GM20000 (cell line): ENCODE measurements at places on chromosomes 5 and 9.

DNA sequence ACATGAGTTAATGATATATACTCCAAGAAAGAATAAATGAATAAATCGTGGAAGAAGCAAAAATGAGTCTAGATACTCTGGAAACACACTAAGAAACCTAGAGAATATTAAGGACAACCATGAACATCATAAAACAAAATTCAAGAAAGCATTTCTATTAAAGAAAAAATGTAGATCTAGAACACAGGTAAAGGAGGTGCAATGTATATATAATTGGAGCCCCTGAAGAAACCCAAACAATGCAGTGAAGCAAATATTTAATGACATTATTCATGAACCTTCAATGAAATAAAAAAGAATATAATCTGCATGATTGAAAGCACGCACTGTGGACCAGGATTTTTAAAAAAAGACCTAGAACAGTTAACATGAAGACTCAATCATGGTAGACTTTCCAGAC, 150.1 kb downstream of the ATPSCKMT start:
- no peak for DNase-seq

DNA sequence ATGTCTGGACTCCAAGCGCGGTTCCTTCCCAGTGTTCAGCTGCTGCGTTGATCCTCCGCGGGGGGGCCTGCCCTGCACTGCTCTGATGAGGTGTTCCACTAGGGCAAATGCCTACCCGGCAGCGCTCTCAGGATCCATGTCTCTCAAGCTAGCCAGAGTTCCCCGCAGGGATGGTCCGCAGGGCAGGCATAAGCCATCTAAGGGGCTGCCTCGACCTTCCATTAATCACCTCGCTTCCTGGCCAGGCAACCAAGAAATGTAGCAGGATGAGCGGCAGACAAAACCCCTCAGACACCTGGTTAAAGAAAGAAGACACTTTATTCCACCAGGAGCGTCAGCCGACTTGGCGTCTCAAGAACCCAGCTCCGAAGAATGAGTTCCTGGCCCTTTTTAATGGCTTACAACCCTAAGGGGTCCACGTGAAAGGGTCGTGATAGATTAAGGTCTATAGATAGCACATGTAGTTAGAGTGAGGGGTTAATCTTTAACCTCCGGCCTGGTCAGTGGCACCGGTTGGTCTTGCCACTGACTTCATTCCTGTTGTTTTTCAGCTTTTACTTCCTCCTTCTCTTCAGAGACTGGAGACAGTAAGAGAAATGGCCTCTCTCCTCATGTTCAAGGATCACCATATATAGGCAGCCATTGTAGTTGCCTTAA, 47.2 kb upstream of the COX7C start:
- no peak for DNase-seq

DNA sequence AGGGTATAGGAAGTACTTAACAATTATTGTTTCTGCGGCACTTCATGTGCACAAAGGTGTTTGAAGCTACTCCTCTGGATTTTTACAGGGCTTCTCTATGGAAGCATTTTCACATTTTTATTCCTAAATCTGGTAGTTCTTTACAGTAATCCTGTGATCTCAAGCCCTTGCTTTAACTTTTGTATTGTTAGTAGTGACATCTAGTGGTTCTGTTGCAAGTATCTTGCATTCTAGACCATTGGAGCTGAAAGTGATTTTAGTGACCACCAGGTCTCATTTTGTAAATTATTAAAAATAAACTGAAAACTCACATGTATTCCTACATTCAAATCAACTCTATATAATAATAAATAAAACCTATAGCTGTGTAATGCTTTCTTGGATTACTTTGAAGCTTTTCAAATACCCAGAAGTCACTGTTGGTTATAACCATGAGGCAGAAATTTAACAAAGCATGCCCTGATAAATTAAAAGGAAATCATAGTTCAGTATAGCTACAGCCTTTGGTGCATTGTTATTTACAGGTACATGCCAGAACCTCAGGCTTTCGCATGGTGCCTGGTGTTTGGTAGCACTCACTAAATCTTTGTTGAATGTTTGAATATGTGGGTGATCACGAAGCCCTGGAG, 18.9 kb downstream of the RPS23 start:
- no peak for DNase-seq

DNA sequence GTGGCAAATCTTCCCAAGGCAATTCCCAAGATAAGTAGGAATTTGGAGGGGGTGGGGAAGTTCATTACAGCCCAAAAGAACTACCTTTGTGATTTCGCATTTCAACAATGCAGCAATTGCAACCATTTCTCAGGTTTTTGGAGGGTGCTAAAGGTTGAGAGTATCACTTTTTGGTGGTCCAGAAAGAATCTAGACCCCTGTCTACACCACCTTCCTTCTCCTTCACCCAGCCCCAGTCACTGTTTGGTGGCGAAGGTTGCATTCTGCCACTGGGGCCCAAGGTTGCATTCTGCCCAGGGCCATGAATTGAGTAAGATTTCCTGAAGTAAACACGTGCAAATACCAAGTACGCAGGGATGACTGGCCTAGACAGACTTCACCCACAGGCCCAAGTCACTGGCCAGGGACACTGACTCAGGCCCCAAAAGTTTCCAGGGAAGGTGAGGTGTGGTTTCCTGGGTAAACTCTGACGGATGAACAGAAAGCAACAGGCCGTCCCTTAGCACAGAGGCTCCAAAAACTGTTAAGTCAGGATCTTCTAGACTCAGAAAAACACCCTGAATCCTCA, 5.7 kb downstream of the PDE6A start:
- DNase-seq: no peak

- no peak for DNase-seq
Measured at GRCh38 chr9:115305543-115305942, 187.6 kb upstream of the TNC start.

- DNase-seq: no peak
Measured at GRCh38 chr5:3384531-3384930, 211.1 kb upstream of the IRX1 start.

- DNase-seq: no peak
Measured at GRCh38 chr9:16387382-16387781, 483.1 kb downstream of the BNC2 start.
